Motor neuron (in vitro differentiated cells): ENCODE measurements at places on chromosomes 11 and 22. TPM values are rescaled to one million over a fixed set of nuclear protein-coding genes. Genes with fewer than 3 reads are reported as not detected.
A peak's percentile ranks its signal among the peaks of the same experiment; 100 is the strongest.

CALCA gene
- total RNA-seq: 1.7 and 1.9 TPM in 2 replicates

CLTCL1 gene
- 12.8 and 15.6 TPM in 2 replicates for total RNA-seq

- ATAC-seq: no peak
Observed at GRCh38 chr11:13889552-13890249, 72.8 kb upstream of the SPON1 start.

GRCh38 chr22:29727131-29727523, 7.3 kb downstream of the CABP7 start:
- ATAC-seq: peak; percentile 79

- ATAC-seq: no peak
Observed at GRCh38 chr11:57275582-57275981, 38.5 kb upstream of the APLNR start.

DNA sequence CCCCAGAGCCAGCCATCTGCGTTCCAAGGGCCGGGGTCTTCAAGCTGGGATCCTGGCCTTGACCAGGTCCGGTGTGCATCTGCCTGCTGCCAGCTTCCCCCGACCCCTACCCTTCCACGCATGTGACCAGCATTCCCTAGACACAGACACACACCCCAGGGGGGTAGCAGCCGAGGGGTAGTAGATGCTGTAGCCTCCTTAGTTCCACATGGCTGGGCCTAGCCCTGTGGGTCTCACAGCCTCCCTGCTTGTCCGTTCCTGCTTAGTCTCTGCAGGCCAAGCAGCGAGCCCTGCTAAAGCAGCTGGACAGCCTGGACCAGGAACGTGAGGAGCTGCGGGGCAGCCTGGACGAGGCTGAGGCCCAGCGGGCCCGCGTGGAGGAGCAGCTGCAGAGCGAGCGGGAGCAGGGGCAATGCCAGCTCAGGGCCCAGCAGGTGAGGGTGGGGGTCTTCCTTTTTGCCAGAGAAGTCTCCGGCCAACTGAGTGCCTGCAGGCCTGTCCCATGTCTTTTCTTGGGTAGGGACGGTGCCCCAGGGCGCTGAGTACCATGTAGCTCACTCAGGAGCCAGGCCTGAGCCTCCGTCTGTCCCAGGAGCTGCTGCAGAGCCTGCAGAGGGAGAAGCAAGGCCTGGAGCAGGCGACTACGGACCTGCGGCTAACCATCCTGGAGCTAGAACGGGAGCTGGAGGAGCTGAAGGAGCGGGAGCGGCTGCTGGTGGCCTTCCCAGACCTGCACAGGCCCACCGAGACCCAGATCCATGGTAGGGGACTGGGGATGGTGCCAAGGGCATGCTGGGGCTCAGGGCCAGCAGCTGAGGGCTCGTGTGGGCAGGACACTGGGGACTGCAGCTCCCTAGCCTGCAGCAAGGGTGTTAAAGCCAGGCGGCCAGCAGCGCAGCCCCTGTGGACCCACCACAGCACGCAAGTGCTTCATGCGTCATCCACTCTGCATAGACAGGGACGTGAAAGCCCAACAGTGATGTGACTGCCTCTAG, 13.6 kb downstream of the RNF215 start:
- ATAC-seq: no peak

- peak; percentile 43 for ATAC-seq
Observed at GRCh38 chr22:36682811-36683210, 20.7 kb downstream of the CACNG2 start.

DNA sequence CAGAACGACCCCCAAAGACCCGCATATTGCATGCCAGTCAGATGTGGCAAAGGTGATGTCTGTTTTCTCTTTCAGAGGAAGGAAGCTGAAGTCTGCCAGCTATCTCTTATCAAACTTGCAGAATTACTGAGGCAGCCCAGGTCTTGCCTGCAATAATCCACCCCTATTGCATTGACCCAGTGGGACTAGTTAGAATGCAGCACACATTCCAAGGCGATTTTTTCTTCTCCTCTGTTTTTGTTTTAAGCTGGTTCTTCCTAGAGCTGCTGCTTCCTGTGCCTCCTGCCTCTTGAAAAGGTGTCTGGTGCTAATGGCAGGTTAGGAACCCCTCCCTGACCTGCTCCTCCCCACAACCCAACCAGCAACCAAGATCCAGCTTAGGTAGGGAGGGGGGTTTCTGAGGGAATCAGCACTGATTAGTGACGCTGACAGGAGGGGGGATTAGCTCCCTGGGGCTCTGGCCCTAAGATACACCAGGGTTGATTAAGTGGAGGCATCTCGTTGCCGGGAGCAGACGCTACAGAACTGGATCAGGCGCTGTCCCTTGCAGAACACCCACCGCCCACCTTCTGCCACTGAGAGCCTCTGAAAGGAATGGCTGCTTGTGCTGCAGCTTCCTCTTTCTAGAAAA, 2.8 kb downstream of the NTM start:
- ATAC-seq: no peak

DNA sequence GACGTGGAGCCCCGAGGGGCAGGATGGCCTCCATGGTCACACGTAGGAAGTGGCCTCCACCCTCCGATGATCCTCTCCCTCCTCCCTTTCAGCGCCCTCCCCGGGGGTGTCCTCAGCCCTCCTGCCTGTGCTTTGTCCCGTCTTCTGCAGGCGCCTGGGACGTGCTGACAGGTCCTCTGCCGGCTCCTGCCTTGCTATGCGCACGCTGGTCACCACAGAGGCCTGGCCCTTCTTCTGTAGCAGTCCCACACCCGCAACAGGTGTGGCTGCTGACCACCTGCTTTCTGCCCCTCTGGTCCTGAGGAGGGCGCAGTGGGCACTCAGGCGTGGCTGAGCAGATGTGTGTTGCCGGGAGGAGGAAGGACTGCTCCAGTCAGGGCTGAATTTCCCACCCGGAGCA, 27.7 kb upstream of the PPP6R3 start:
- ATAC-seq: no peak

GRCh38 chr22:20258021-20258299, 10.2 kb downstream of the RTN4R start:
- no peak for ATAC-seq

RBMXL2 gene
- total RNA-seq: 0.05 TPM in 1 of 2 replicates, not detected in the other

GRCh38 chr11:103484545-103484944, 375.3 kb downstream of the DYNC2H1 start:
- ATAC-seq: no peak

TMEM218 gene
- 29.7 and 30.4 TPM in 2 replicates for total RNA-seq

DNA sequence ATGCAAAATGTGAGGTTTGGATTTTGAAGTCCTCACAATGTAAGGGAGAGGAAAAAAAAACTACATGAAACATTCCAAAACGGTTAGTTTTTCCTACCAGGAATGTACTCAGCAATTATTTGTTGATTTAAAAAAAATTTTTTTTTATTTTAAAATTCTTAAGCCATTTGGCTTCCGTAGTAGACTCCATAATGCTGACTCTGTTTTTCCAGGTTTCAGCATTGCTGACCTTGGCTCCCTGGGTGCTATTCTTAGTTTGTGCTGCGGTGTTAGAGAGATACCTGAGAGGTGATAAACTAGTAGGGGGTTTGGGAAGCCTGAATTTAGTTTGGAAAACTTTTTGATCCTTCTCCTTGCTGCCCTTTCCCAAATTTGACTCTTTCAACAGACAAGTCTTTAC, 10.6 kb downstream of the STT3A start:
- no peak for ATAC-seq

HTATIP2 gene
- 12.3 and 16.5 TPM in 2 replicates for total RNA-seq

ASCL2 gene
- 0.18 and 0.47 TPM in 2 replicates for total RNA-seq

DNA sequence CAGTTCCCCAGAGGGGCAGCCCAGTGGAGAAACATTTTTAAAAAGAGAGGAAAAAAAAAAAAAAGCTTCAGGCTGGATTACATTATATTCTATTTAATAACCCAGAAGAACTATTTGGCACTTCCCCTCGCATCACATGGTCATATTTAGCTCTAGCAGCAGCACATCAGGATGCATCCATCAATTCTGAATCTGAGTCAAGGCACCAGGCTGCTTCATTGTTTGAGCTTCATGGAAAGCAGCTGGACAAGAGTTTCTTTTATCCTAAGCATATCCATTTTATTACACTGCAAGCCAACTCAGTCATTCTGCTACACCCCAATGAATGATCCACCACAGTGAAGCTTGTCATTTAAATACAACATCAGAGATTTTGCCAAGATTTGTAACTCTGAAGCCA, 10.0 kb downstream of the SPTY2D1 start:
- ATAC-seq: no peak

KRTAP5-8 gene
- total RNA-seq: 0.36 and 0.54 TPM in 2 replicates

TRIM29 gene
- 0.32 and 0.58 TPM in 2 replicates for total RNA-seq

GRCh38 chr11:24615451-24616160, 118.8 kb downstream of the LUZP2 start:
- ATAC-seq: no peak

SYTL2 gene
- 35.4 and 41.4 TPM in 2 replicates for total RNA-seq

DNA sequence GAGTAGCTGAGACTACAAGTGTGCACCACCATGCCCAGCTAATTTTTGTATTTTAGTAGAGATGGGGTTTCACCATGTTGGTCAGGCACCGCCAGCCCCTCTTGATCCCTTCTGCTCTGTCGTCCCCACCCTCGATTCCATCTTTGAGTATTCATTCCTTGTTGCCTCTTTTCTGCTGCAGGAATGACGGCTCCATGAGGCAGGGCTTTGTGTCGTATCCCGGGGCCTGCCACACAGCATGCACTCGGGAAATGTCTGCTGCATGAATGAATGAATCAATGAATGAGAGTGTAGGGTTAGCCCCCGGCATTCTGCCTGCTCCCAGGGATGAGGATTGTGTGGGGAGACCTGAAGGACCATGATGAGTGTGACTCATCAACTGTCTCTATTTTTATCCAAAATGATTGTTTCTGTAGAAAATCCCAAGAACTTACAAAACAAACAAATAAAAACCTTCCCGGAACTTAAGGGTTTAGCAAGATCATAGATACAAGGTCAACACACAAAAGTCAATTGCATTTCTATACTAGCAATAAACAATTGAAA, 54.6 kb upstream of the SLC22A12 start:
- ATAC-seq: no peak

DNA sequence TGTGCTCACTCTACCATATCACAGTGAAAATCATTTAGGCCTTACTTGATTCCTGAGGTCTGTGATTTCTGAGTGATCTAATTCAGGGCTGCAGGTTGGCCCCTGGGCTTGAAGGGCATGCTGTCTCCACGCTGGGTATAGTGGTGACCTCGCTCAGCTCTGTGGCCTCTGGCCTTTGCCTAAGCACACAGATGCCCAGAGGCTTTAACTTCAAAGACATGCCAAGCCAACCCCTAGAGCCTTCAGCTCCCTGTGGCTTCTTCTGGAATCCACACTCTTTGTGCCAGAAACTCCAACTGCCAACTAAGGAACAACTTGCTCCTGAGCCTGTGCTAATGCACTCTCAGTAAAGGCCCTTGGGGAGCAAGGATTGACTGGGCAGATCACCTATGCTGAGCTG, 232.6 kb upstream of the MPPED2 start:
- no peak for ATAC-seq

MEI1 gene
- total RNA-seq: 2.5 TPM in 2 replicates

DNA sequence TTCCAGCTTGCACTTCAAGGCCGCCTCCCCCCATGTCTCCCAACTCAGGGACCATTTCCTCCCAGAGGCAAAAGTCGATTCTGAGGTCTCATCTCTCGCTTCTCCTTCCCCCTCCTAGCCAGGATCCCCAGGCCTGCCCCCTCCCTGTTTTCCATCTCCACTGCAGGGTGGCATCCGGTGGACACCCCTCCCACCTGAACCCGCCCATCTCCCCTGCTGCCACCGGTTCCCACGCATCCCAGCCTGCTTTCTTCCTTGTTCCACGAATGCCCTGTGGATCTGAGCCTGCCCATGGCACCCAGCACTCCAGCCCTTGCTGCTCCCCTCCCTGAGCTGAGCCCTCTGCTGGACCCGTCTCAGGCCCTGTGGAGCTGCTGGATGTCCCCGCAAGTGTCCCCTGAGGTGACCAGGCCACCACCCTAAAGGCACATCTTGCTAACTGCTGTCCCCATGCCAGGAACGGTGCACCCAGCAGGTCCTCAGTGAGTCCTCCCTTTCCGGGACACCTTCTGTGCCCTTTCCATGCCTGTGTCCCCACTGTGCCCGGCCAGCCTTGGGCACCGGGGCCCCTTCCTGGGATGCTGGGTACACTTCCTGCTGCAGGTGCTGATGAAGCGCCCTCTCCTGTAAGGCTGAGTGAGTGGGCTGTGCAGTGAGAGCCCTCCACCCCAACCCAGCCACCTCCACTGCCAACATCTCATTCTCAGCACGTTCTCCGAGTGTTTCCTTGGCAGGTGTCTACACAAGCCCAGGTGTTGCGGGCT, 936 bp downstream of the IL17REL start:
- no peak for ATAC-seq

DNA sequence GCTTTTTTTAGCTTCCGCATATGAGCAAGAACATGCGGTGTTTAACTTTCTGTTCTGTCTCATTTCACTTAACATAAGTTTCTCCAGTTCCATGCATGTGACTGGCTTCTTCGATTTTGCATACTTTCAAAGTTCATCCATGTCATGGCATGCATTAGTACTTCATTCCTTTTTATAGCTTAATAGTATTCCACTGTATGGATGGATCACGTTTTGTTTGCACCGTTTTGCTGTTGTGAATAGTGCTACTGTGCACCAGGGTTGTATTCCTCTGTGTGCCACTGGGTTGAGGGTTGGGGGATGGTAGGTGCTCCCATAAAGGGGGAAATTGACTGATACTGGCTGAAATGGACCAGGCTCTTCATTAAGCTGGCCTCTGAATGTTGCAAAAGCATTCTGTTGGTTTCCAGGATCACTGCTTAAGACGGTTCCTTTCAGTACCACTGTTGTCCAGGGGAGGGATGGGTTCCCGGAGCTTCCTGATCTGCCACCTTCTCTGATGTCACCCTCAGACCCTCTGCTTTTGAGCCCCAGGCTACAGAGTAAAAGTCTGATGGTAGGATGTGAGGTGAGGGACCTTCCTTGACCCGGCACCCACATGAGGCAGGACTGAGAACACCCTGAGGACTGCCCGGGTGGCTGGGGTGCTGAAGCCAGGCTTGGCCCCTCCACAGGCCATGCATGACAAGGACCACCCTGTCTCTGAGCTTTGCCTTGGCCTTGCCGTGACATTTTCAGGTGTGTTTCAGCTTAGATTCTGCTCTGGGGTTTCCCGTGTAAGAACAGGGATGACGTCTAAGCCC, 24.4 kb downstream of the DGCR6L start:
- no peak for ATAC-seq

- ATAC-seq: no peak
Observed at GRCh38 chr22:24843048-24843447, 37.0 kb downstream of the SGSM1 start.

MS4A1 gene
- total RNA-seq: 0.53 and 0.90 TPM in 2 replicates

CSNK2A3 gene
- 1.8 and 2.5 TPM in 2 replicates for total RNA-seq

GRCh38 chr22:19669570-19669969, 44.7 kb upstream of the SEPTIN5 start:
- no peak for ATAC-seq

DNA sequence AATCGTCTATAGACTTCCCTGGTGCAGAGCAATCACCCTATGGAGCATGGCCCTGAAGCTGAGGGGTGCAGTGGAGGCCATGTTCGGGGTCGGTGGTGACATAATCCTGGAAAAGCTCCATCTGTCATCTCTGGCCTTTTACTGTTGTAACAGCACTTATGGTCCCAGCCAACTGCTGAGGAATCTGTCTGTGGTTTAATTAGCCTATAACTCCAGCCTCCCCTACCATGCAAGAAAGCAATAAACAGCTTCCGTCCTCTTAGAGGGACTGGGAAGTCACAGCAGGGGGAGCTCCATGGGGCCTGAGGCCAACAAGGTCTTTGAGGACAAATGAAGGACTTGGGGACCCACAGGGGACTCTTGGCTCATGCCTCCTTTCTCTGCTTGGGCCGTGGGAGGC, 159.1 kb upstream of the NECTIN1 start:
- ATAC-seq: peak; percentile 61
